ENCODE measurements at places on chromosomes 2 and 18.
A peak's percentile ranks its signal among the peaks of the same experiment; 100 is the strongest.

DNA sequence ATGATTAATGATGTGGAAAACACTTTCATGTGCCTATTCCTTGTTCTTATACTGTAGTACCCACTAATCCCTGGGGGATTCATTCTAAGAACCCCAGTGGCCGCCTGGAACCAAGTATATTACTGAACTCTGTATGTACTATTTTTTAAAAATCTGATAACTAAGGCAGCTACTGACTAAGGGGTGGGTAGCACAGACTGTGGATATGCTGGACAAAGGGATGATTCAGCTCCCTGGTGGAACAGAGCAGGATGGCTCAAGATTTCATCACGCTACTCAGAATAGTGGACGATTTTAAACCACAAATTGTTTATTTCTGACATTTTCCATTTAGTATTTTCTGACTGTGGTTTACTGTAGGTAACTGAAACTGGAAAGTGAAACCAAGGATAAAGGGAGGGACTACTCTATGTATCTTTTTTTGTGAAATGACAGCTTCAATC, 41.8 kb upstream of the CDC42EP3 start:
- DNase-seq, result no peak

DNA sequence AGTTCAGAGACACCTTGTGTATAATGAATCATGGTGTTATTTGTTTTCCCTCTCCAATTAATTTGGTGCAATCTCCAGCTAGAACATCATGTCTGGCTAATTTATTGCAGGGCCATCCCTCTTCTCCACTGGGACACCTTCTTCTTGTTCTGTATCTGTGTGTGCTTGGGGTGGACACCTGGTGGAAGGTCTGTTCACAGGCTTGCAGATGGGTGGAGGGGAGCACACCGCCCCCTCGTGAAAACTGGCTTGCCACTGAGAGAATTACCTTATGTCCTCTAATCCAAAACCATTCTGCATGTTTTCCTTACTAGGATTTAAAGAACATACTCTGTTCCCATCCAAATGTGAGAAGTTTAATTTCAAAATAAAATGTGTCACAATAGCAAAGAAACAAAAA, 1160.4 kb upstream of the ZEB2 start:
- DNase-seq, result no peak

DNA sequence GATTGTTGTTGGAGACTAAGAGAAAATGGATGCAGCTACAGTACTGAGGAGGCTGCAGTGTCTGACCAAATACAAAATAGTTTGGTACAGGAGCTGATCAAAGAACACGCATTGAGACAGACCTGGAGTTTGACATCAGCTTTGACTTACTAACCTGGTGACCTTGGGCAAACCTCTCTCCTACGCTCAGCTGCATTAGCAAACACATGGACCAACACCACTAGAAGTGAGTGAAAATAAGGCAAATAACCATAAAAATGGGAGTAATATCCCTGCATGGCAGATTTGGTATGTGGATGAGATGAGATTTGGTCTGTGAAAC, 126.5 kb downstream of the LPIN1 start:
- DNase-seq, result no peak

GRCh38 chr2:71685941-71686611, 232.7 kb downstream of the DYSF start:
- no peak for DNase-seq

- peak; percentile 13 for DNase-seq
Measured at GRCh38 chr18:46333431-46334135, 229.4 kb downstream of the HAUS1 start.

DNA sequence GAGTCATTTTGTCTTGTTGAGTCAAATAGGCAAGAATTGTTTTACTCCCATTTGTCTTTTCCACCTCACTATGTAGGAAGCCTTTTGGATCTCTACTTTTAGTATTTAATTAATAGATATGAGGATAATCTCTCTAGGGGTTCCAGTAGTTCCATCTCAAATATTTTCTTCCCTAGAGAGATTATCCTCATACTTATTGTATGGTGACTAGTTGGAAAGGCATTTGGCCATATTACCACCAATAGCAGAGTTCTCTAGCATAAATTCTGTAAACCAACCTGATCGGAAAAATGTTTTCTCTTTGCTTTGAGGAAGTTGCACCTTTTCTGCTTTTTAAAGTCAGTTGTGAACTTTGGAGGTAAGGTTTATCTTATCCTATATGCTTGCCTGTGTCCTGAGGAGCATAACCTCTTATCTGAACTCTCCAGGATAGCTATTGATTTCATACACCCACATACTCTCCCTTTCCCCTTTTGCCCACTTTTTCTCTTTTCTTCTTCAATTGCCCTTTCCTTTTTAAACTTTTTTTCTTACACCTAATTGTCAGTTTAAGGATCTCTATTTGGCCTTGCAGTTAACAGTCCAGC, 100.8 kb downstream of the GALNT1 start:
- no peak for DNase-seq

GRCh38 chr18:62285281-62285680, 39.8 kb upstream of the TNFRSF11A start:
- DNase-seq, result no peak

DNA sequence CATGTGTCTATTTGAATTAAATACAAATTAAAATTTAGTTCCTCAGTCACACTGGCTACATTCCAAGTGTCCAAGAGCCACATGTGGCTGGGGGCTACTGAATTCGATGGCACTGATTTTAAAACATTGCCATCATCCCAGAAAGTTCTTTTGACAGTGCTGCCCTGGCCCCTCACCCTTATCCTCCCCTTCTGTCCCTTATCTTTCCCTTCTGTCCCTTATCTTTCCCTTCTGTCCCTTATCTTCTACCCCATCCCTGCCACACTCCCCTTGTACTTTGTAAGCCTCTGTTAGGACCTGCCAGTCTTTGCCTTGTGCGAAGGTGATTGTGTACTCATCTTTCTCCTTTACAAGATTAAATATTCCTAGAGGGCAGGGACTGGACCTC, 85.2 kb downstream of the DNMT3A start:
- no peak for DNase-seq

GRCh38 chr18:50311650-50312049, 24.2 kb upstream of the CXXC1 start:
- no peak for DNase-seq

- no peak for DNase-seq
Measured at GRCh38 chr2:197920088-197920487, 115.7 kb downstream of the PLCL1 start.

DNA sequence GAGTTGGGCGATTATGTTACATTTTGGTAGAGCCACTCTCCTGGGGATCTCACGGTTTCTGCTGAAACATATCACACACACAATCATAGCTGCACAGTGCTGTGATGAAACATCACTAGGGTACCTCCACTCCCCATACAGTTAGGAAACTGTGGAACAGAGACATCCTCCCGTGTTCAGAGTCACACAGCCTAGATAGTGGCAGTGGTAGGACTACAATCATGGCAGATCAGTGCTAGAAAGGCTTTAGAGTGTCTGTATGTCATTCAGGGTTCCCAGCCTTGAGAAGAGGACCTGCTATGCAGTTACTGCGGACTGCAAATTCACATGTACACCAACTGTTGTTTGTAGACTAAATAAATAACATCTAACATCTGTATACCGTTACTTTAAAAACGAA, 210.3 kb upstream of the FOSL2 start:
- DNase-seq, result no peak

Data from activated CD4-positive, alpha-beta T cell treated with anti-CD3 and anti-CD28 coated beads, Interleukin-2, amount 10 ng/mL, durations not matched to agents 7 days and 5 days (primary cell).